Activated effector memory CD4-positive, alpha-beta T cell treated with anti-CD3 and anti-CD28 coated beads, Interleukin-2, amount 50 U/mL, for 16 hours (primary cell): ENCODE measurements at places on chromosomes 6 and 20.

GRCh38 chr6:2488578-2488977 lies 243.2 kb upstream of the GMDS start:
- DNase-seq = no peak

GRCh38 chr6:157253017-157253416 lies 70.3 kb downstream of the TMEM242 start:
- no peak for DNase-seq

- DNase-seq = no peak
These were observed 8.0 kb upstream of the KCNK16 start for GRCh38 chr6:39330476-39330875.

- no peak for DNase-seq
These were observed 172.6 kb downstream of the BMP2 start for GRCh38 chr20:6940048-6940447.

GRCh38 chr20:46388201-46388836 lies 18.1 kb downstream of the ELMO2 start:
- DNase-seq = no peak

GRCh38 chr6:56255349-56255748 lies 8.0 kb upstream of the COL21A1 start:
- no peak for DNase-seq

DNA sequence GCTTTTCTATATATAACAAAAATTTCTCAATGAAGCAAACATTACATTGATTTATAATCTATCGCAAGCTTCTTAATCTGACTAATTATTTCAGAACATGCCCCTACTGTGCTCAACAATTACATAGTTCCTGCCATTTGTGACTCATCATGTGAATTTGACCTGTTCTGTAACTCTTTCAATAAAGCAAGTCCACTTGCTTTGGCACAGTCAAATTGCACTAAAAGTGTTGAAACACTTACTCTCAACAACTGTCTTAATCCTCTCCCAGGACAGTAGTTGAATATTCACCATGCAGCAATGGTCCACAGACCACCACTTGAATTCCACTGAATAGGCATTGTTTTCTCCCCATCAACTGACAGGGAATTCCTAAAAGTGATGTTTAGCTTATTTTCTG lies 67.7 kb upstream of the SPTLC3 start:
- DNase-seq = no peak

DNA sequence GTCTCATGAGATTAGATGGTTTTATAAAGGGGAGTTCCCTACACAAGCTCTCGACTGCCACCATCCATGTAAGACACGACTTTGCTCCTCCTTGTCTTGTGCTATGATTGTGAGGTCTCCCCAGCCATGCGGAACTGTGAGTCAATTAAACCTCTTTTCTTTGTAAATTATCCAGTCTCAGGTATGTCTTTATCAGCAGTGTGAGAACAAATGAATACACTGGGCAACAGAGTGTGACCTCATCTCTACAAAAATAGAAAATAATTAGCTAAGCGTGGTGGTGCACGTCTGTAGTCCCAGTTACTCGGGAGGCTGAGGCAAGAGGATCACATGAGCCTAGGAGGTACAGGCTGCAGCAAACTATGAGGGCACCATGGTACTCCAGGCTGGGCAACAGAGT lies 51.3 kb downstream of the MDN1 start:
- no peak for DNase-seq
